ENCODE measurements at places on chromosomes 3 and 15. TPM values are rescaled to one million over a fixed set of nuclear protein-coding genes. Genes with fewer than 3 reads are reported as not detected.
A peak's percentile ranks its signal among the peaks of the same experiment; 100 is the strongest.

GRCh38 chr3:35665390-35666055, 26.2 kb downstream of the ARPP21 start:
- no peak for DNase-seq
- H3K4me1 ChIP-seq: no peaks in the 10 kb centered on the region
- H3K27ac ChIP-seq: no peak overlapping the region
- no peaks in the 10 kb centered on the region for H3K36me3 ChIP-seq
- H3K27me3 ChIP-seq: peaks cover 3% of the 10 kb centered on the region

DNA sequence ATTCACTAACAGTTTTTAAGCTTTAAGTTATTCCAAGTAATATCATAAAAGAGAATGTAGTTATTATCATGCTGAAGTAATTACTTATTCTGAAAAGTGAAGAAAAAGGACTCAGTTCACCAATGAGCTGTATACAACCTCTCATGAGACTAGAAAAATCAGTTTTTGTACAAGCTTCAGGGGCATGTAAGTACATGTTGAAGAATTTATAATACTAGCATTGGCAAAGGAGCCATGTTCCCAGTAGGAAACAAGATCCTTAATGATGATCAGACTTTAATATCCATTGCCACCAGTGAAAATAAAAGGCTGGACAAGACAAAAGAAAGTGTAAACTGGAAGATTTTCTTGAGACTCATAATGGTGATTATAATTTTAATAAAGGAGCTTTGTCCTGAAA, 532.8 kb downstream of the PLOD2 start:
- H3K4me1 ChIP-seq: no peaks in the 10 kb centered on the region
- no peak for DNase-seq
- peaks cover 2% of the 10 kb centered on the region for H3K36me3 ChIP-seq

GRCh38 chr3:158109295-158109803, 540 bp upstream of the RSRC1 start:
- H3K27ac ChIP-seq: peak overlapping the region; percentile 43
- H3K36me3 ChIP-seq: peaks cover 18% of the 10 kb centered on the region
- H3K4me3 ChIP-seq: peak overlapping the region; percentile 95
- DNase-seq: no peak
- peaks cover 46% of the 10 kb centered on the region for H3K4me1 ChIP-seq

DNA sequence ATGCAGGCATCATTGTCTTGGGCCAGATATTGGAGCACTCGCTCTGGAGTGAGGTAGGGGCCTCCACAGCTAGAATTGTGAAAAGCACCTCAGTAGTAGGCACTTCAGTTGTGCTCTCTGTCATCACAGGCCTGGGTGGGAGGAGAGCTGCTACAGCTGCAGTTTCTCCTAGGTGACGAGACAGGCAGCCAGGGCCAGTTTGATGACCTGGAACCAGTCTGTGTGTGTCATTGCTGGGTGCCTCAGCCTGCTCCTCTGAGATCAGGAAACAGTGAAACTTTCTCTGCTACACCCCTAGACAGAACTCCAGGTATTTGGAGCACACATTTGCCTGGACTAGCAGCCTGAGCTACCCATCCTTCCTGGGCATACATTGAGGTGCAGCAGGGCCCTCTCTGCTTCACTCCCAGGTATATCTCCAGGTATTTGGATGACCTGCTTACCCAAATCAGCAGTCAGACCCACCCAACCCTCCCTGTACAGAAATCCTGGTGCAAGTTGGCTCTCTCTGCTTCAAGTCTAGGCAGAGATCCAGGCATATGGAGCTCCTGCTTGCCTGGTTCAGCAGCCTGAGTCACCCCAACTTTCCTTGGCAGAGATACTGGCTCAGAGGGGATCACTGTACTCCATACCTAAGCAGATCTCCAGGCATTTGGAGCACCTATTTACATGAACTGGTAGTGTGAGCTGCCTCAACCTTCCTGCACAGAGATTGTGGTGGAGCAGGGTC, 54.3 kb upstream of the SGO1 start:
- no peak overlapping the region for H3K27ac ChIP-seq
- H3K4me1 ChIP-seq: no peaks in the 10 kb centered on the region
- H3K36me3 ChIP-seq: no peaks in the 10 kb centered on the region
- no peak overlapping the region for H3K4me3 ChIP-seq
- no peaks in the 10 kb centered on the region for H3K27me3 ChIP-seq
- no peak for DNase-seq

DNA sequence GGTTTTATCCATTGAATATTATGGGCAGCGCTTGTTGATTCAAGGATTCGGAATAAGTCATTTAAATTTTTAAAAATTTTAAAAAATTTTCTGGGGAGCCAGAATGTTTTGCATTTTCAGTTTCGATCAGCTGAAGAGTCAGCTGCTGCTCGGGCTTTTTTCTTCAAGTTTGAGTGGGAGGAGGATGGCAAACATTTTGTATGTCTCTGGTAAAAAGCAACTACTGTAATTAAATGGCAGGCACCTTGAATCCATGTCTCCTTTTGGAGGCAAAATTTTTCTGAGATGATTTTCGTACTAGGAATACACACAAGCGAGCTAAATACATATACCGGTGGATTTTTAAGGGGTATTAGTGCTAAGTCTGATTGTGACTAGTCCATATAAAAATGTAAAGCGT, 612 bp downstream of the C3orf38 start:
- H3K27me3 ChIP-seq: no peaks in the 10 kb centered on the region
- H3K27ac ChIP-seq: peak overlapping the region; percentile 99
- peak overlapping the region; percentile 100 for H3K4me3 ChIP-seq
- H3K36me3 ChIP-seq: peaks cover 16% of the 10 kb centered on the region
- H3K4me1 ChIP-seq: peaks cover 46% of the 10 kb centered on the region

DNA sequence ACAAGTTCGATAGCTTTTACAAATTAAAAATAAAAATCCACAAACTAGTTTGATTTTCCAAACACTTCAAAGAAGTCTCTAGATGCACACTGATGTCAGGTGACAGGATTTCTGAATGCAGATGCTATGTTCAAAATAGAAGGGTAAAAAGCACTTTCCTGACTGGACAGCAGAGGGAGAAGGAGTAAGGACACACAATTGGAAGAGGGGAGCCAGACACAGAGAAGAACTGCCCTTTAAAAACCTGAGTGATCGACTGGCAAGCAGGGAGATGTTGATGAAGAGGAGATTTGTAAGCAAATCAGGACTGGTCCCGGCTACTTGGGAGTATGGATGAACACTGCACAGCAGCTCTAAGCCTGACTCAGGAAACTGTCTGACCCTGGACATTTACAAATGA, 612.8 kb downstream of the MAGI1 start:
- H3K27me3 ChIP-seq: no peaks in the 10 kb centered on the region
- H3K4me3 ChIP-seq: no peak overlapping the region
- H3K4me1 ChIP-seq: peaks cover 9% of the 10 kb centered on the region
- H3K27ac ChIP-seq: no peak overlapping the region

- no peak overlapping the region for H3K4me3 ChIP-seq
- DNase-seq: no peak
- H3K27ac ChIP-seq: no peak overlapping the region
- H3K36me3 ChIP-seq: no peaks in the 10 kb centered on the region
- H3K27me3 ChIP-seq: peaks cover 3% of the 10 kb centered on the region
These were observed 571.6 kb upstream of the ARPP21 start for GRCh38 chr3:35067750-35068149.

- no peak for DNase-seq
- peaks cover 9% of the 10 kb centered on the region for H3K36me3 ChIP-seq
- peaks cover 20% of the 10 kb centered on the region for H3K4me1 ChIP-seq
- H3K27me3 ChIP-seq: no peaks in the 10 kb centered on the region
- H3K4me3 ChIP-seq: no peak overlapping the region
These were observed 19.5 kb upstream of the CAV3 start for GRCh38 chr3:8713901-8714759.

DNA sequence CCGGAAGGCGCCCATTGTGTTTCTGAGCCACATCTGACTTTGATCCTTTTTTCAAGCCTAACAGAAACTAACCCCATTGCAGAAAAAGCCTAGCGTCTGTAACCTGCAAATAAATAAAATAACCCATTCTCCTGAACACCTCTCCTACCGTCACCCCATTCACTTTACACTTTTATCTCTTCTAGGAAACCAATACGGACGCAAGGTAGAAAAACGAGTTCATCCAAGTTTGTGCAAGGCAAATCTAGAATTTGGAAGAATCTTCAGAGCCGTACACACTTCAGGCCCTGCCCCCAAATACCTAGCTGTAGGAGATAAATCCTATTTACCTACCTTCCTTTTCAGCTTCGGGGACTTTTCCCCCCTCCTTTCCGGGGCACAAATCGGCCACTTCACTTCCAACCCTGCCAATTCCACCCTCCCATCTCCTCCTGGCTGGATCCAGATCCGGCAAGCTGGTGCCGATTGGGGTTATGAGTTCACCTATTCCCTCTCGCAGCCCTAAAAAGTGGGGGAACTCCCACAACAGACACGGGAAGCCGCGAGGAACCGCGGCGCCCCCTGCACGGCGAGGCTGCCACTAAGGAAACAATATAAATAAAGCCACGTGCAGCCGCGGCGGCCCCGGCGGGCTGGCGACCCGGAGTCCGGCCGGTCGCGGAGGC, 987 bp downstream of the PRTG start:
- peaks cover 3% of the 10 kb centered on the region for H3K36me3 ChIP-seq
- peaks cover 28% of the 10 kb centered on the region for H3K4me1 ChIP-seq
- no peak overlapping the region for H3K4me3 ChIP-seq

GRCh38 chr3:148074946-148075345, 622.8 kb upstream of the AGTR1 start:
- no peaks in the 10 kb centered on the region for H3K36me3 ChIP-seq
- H3K4me3 ChIP-seq: no peak overlapping the region
- H3K27ac ChIP-seq: no peak overlapping the region
- peaks cover 3% of the 10 kb centered on the region for H3K27me3 ChIP-seq
- peaks cover 33% of the 10 kb centered on the region for H3K4me1 ChIP-seq
- no peak for DNase-seq

DNA sequence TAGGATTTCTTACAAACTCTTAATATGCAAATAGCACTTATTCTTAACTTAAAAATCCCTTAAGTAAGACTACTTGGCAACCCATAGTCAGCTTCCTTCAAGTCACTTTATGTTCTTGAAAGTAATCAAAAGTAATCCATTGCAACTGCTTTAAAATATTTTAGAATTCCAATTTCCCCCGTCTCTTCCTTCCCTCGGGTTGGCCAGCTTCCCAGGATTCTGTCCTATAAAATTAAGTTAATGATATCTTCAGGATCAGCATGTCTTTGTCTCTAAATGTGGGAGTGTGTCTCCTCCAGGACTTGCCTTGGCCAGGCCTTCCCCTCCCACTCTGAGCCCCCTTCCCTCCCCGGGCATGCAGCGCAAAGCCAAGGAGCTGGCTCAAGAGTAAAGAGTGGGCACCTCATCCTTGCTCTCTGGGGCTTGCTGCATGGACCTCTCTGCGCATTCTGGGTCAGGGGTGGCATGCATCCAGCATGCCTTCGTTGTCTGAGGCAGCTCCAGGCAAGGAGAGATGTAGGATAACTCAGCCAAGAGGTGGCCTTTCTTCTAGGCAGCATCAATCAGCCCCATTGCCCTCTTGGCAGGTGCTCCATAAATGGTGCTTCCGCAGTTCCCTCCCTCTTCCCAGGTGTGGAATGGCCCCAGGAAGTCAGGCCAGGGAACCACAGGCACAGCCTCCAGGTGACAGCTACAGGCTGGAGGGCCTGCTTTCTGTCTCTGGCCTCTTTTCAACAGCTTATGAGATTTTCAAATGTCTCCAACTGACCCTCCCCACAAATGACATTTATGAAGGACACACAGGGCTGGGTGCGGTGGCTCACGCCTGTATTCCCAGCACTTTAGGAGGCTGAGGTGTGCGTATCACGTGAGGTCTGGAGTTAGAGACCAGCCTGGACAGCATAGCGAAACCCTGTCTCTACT, 108.7 kb upstream of the ALDH1A3 start:
- no peaks in the 10 kb centered on the region for H3K27me3 ChIP-seq
- H3K27ac ChIP-seq: no peak overlapping the region
- peaks cover 3% of the 10 kb centered on the region for H3K36me3 ChIP-seq

DNA sequence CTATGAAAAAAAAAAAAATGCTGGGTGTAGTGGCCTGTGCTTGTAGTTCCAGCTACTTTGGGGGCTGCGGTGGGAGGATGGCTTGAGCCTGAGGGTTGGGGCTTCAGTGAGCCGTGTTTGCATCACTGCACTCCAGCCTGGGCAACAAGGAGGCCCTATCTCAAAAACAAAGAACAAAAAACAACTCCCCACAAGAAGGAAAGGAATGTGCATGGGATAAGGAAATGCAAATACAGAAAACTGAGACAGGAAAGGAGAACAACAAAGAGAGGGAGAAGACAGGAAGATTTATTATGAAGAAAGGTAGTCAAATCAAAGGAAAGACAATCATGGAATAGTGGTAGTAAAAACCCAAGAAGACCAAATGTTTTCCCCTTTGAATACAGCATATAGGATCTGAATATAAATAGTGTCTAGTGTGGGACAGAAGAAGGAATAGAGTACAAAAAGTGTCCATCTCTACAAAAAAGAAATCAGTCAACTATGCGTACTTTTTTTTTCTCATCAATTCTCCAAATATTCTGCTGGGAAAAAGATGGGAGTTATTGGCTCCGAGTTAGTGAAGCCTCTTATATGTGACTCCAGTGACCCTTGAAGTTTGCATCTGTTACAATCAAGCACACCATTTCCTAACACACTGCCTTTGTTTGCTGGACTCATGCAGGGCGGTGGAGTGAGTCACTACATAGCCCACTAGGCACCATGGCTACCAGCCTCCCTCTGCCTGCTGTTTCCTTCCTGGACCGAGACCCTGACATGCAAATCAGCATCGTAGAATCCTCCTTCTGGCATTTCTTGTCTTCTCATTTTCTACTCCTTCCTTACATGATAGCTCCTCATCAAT, 101.2 kb upstream of the PTX3 start:
- peak; percentile 57 for DNase-seq
- peak overlapping the region; percentile 95 for H3K27ac ChIP-seq
- H3K27me3 ChIP-seq: no peaks in the 10 kb centered on the region

DNA sequence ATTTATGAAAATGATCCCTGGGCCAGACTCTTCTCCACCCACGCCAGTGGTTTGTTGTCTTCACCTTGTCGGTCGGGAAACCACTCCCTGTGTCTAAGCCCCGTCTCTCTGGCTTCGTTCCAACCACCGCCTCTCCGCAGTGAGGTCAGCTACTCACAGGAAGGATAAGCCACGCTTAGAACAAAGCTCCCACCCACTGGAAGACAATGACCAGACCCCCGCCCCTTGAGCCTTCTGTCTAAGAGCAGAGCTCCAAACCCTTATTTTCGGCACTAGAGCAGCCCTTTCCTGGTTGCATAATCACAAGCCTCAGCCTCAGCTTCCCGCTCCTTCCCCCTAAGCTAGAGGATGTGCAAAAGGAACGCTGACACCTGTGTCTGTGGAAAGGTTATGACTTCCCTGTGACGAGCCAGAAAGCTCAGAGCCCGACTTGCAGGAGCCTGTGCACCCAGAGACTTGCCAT, 114.9 kb upstream of the MEF2A start:
- no peak overlapping the region for H3K4me3 ChIP-seq
- H3K27me3 ChIP-seq: no peaks in the 10 kb centered on the region
- peaks cover 4% of the 10 kb centered on the region for H3K4me1 ChIP-seq
- DNase-seq: no peak
- H3K36me3 ChIP-seq: no peaks in the 10 kb centered on the region
- no peak overlapping the region for H3K27ac ChIP-seq

Gene ZNF774
- total RNA-seq: 6.2 TPM

Gene GOLGA6L1
- not detected for total RNA-seq

Gene ACKR2
- 0.56 TPM for total RNA-seq

Gene IGDCC3
- total RNA-seq: 298 TPM

Gene EPHA3
- 22.1 TPM for total RNA-seq
